ENCODE measurements at places on chromosomes 2 and 18.
A peak's percentile ranks its signal among the peaks of the same experiment; 100 is the strongest.

GRCh38 chr2:11279398-11279797, 65.0 kb downstream of the ROCK2 start:
- DNase-seq: no peak

- DNase-seq: peak; percentile 95
Measured at GRCh38 chr2:214809751-214810564, 475 bp upstream of the BARD1 start.

DNA sequence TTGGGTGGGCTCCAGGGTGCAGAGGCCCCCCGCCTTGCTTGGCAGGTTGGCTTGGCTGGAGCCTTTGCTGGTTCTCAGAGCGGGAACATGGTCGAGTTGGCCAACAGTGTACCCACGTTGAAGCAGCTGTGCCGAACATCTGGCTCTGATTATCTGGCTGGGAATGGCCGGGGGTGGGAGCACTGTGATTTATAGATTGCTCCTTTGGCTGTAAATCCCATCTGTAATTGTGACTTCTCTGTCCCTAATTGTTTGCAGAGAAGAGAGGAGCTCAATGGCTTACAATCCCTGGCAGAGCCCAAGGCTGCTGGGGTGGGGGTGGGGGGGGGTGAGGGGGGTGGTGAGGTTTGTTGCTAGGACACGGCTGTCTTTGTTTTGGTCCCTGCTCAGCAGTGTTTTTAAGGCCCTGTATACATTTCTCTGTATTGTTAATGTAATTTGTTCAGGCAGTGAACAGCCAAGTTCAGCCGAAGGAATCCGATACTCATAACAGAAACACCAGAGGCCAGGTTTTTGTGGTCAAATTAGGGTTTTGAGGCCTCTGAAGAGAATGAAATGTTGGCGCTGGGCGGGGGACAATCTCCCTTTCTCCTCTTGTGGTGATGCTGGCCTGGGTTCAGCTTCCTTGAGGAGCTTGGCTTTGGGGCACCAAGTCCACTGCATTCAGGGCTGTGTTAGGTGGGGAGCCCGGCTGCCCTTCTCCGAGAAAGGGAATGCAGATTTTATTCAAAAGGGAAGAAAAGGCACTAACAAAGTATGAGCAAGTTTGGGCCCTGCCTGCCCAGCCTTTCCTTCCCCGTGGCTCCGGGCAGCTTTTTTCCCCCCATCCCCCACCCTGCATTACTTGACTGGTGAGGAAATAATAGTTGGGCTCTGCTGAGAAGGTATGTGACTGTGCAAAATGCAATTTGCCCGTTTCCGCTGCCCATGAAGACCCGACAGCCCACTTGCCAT, 82.5 kb downstream of the TCF7L1 start:
- no peak for DNase-seq

GRCh38 chr18:57975805-57976204, 68.2 kb upstream of the NEDD4L start:
- no peak for DNase-seq

- DNase-seq: no peak
Measured at GRCh38 chr2:27792759-27793158, 21.2 kb downstream of the MRPL33 start.

DNA sequence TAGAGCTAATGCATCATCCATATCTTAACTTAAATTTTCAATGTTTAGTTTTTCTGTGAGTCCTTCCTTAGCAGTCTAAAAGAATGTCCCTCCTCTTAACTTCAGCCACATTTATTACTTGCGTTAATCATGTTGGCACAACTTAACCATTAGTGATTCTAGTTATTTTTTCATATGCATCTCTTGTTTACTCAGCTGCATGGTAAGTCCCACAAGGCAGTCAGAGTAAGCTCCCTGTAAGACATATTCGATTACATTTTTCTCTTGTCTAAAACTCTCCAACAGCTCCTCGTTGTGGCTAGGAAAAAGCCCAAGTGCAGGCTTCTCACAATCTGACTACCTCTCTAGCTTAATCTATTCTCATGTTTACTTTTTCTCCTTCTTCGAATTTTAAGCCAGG, 2045.3 kb upstream of the PIK3C3 start:
- DNase-seq: peak; percentile 73

GRCh38 chr2:108029496-108029895, 43.2 kb downstream of the SLC5A7 start:
- DNase-seq: no peak
